H1 (cell line): ENCODE measurements at places on chromosomes 16 and 17. TPM values are rescaled to one million over a fixed set of nuclear protein-coding genes. Genes with fewer than 3 reads are reported as not detected.

TBC1D3K gene
- polyA plus RNA-seq = not detected in 2 replicates

SDR42E2 gene
- 0.08 and 0.25 TPM in 2 replicates for polyA plus RNA-seq

DNA sequence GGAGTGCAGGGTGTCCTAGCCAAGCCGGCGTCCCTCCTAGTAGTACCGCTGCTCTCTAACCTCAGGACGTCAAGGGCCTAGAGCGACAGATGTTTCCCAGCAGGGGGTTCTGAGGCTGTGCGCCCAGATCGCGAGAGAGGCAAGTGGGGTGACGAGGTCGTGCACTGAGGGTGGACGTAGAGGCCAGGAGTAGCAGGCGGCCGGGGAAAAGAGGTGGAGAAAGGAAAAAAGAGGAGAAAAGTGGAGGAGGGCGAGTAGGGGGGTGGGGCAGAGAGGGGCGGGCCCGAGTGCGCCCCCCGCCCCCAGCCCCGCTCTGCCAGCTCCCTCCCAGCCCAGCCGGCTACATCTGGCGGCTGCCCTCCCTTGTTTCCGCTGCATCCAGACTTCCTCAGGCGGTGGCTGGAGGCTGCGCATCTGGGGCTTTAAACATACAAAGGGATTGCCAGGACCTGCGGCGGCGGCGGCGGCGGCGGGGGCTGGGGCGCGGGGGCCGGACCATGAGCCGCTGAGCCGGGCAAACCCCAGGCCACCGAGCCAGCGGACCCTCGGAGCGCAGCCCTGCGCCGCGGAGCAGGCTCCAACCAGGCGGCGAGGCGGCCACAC, at the start of gene MMP2:
MMP2 (plus strand) TSS at position 372 of the 603 bp plus-strand sequence. CDS start 282 bp downstream, outside the sequence.
- no peak for DNase-seq

DNA sequence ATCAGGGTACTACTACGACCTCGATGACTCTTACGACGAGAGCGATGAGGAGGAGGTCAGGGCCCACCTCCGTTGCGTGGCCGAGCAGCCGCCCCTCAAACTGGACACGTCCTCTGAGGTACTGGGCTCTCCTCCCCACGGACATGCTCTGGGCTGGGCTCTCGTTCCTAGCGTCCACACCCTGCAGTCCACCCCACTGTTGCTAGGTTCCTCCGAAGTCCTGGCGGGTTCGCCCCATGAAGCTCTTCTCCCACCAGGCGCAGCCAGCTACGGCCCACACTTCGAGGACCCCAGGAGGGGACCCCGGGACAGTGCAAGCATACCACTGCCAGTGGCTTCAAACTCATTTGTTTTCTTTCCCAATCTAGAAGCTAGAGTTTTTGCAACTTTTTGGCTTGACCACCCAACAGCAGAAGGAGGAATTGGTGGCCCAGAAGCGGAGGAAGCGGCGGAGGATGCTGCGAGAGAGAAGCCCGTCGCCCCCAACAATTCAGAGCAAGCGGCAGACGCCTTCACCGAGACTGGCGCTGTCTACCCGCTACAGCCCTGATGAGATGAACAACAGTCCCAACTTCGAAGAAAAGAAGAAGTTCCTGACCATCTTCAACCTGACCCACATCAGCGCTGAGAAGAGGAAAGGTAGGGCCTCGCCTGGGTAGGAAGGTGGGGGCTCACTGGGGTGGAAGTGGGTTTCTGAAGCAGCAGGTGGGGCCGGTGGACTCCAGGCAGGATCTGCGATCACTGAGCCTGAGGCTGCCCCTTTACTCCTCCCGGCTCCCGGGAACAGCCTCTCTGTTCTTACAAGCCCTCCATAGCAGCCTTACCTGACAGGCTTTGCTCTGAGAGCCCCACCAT, 25.6 kb downstream of the GINS2 start:
- DNase-seq = no peak

- no peak for DNase-seq
Measured at GRCh38 chr17:64058621-64059020, 38.2 kb upstream of the ICAM2 start.
